ENCODE measurements at places on chromosomes 1 and 21.

GRCh38 chr1:240312872-240313271, 221.2 kb downstream of the FMN2 start:
- DNase-seq = no peak

- no peak for DNase-seq
Observed at GRCh38 chr1:55359611-55360010, 144.4 kb upstream of the USP24 start.

DNA sequence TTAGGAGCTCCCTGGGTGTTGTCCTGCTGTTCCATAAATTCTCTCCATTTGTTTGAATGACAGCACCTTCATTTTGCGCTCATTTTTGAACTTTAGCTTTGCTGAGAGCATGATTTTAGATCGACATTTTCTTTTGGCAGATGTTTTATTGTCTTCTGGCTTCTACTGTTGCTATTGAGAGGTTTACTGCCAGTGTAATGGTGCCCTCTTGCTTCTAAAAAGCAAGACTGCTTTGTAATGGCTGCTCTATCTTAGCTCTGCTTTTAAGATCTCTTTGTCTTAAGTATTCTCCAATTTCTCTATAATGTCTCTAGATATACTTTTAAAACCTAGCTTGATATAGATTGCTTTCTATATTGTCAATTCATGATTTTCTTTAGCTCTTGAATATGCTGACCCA, 27.8 kb downstream of the THEM4 start:
- DNase-seq = no peak

DNA sequence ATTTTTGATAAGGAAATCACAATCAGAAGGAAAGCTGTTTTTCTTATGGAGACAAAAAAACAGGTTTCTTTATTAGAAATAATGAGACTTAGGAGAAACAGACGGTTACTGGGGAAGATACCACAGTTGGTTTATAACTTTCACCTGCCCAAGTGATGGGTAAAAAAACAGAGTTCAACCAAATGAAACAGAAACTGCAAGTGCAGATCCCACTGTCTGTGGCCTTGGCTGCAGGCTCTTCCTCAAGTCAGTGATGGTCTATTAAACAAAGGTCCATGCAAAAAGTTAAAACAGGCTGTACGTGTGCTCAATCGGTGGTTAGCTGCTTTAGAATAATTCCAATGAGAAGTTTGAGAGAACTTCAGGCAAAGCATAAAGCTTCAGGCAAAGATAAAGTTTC, 112.1 kb upstream of the NEGR1 start:
- no peak for DNase-seq

DNA sequence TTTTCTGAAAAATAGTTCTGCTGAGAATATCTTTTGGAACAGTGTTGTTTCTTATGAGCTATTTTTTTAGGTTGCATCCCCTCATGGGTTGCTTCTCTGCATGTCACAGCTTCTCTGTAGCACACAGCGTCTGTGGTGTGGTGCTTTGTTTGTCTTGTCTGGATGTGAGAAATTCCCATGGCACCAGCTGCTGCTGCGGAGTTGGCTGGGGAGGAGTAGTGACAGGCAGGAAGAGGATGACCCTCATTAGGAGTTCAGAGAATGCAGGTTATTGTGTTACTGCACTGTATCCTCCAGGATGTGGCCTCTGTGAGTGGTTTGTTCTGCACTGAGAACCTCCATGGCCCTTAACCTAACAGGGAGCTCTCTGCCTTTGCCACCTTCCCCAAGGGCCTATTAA, 64.8 kb downstream of the TSEN15 start:
- DNase-seq = no peak

GRCh38 chr1:22024485-22025367, 23.3 kb downstream of the CELA3A start:
- DNase-seq = peak; percentile 15

- no peak for DNase-seq
Observed at GRCh38 chr1:169853341-169853740, 40.4 kb downstream of the SCYL3 start.

DNA sequence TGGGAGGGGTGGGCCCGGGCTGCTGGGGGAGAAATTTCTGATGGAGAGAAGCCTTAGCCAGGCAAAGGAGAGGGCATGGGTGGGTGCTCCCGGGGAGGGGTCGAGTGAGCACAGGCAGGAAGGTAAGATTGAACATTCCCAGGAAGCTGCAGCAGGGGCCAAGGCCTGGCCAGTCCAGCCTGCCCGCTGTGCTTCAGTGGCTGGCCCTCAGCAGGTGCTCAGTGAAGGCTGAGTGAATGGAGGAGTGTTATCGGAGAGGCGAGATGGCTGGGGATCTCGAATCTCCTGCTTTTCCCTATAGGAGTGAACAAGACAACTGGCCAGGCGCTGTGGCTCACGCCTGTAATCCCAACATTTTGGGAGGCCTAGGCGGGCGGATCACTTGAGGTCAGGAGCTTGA, 20.9 kb downstream of the SPSB1 start:
- no peak for DNase-seq

- no peak for DNase-seq
Observed at GRCh38 chr1:30684259-30684658, 39.1 kb downstream of the MATN1 start.

DNA sequence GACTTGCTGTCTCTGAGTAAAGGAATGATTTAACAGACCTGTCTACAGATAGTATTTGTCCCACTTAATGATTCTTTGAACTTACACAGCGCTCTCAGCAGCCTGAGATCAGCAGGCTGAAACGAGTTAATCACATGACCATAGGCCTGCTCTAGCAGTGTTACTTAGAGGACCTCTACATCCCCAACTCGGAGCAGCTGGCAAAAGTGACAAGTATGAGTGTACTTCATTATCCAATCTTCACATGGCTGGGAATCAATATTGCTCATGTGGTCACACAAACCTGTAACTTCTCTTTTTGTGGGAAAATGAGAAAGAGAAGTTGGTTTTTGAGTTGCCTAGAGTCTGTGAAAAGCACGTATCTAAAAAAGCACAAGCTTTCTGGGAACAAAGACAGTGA, 11.4 kb upstream of the ATP13A2 start:
- DNase-seq = no peak

- no peak for DNase-seq
Observed at GRCh38 chr1:39640861-39641260, 1.4 kb upstream of the HEYL start.

- no peak for DNase-seq
Observed at GRCh38 chr1:173062150-173062938, 11.6 kb upstream of the TNFSF18 start.

DNA sequence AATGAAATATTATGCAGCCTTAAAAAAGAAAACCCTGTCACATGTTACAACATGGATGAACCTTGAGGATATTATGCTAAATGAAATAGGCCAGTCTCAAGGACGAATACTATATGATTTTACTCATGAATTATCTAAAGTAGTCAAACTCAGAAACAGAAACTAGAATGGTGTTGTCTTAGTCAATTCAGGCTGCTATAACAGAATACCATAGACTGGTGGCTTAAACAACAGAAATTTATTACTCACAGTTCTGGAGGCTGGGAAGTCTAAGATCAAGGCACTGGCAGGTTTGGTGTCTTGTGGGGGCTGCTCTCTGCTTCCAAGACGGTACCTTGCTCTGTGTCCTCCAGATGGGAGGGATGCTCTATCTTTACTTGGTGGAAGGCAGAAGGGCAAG, 113.8 kb upstream of the DNAH14 start:
- DNase-seq = no peak

GRCh38 chr1:40872276-40872675, 10.1 kb upstream of the CITED4 start:
- DNase-seq = no peak

GRCh38 chr1:115671176-115671934, 29.6 kb downstream of the VANGL1 start:
- no peak for DNase-seq

DNA sequence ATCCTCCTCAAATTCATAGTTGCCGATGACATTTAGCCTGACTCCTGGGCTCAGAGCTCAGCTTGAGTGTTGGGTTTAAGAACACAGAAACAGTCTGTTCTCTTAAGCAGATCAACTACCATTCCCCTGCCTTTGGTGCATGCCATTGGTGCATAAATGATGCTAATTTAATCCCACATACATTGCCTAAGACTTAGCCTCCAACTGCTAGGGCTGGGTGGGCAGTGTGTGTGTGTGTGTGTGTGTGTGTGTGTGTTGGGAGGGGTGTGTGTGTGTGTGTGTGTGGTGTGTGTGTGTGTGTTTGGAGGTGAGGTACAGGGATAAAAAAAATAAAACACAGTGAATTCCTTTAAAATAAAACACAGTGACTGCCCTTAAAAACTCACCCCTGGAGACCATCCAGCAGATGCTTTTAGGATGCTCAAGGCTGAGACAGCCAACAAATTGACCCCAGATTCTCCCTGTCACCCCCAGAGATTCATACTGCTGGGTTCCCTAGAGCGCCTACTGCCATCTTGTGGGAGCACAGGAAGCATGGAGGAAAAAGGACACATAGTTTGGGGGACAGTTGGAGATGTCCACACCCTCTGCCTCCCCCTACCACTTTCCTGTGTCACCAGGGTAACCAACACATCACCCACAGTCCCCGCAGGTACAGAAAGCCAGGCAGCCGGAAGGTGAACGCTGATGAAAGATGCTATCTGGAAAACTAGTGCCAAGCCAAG, 30.6 kb downstream of the KLHDC7A start:
- DNase-seq = no peak

DNA sequence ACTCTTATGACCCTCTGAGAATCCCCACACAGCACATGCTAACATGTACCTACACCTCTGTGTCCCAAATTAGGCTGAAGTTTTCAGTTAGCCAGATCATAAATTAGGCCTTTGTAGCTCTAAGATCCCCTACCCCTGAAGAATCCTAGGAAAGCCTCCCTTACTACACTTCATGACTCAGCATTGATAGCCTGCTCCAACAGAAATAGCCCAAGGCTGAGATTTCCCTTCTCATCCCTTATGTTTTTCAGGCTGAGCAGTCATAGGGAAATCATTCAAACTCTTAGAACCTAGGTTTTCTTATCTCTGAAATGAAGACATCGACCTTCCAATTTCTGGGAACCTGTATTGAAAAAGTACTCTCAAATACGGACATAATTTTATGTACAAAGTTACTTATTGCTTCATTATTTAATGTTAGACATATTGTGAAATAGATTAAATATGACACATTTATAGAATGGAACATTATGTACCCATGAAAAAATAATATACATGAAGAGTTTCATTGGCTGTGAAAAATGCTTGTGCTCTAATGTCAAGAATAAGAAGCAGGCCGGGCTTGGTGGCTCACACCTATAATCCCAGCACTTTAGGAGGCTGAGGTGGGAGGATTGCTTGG, 122.4 kb upstream of the UBE2U start:
- DNase-seq = no peak

- DNase-seq = no peak
Observed at GRCh38 chr1:163747261-163747660, 425.5 kb downstream of the NUF2 start.

GRCh38 chr1:157153746-157154145, 15.6 kb upstream of the ETV3 start:
- DNase-seq = no peak

- no peak for DNase-seq
Observed at GRCh38 chr1:27316860-27317259, 5.1 kb upstream of the TMEM222 start.

DNA sequence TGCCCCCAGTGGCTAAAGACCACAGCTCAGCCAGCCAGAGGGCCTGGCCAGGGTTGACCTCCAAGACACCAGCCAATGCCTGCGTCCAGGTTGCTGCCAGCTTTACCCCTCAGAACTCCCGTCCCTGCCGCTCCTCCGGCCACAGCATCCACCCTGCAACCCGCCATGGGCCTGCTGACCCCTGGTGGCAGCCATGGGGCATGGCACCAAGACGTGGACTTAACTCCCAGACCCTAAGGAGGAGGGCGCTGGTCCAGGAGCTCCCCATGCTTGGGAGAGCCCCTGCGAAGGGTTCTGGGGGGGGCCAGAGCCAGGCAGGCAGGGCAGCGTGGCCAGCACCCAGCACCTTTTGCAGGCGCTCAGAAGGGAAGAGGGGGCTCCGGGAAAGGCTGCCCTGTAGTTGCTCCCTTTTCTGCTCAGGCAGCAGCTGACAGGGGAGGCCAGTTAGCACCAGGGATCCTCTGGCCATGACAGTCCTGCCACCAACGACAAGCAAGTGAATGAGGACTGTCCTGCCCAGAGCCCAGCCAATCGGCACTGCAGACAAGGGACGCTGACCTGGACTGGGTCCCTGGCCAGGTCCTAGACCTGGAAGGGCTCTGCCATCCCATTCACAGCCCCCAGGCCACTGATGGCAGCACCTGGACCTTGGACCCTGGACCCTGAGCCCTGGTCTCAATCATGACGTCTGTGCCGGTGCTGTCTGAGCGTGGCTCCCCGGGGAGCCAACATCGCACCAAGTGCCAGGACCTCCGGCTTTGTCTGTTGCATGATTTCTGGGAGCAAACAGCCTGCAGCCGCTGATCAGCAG, 246.2 kb downstream of the NPHP4 start:
- peak; percentile 19 for DNase-seq

GRCh38 chr1:177170756-177171535, at the start of gene BRINP2:
TSS of gene BRINP2 (plus strand) at chr1:177170958. CDS start at chr1:177229877, 58,919 bp downstream.
- DNase-seq = no peak

DNA sequence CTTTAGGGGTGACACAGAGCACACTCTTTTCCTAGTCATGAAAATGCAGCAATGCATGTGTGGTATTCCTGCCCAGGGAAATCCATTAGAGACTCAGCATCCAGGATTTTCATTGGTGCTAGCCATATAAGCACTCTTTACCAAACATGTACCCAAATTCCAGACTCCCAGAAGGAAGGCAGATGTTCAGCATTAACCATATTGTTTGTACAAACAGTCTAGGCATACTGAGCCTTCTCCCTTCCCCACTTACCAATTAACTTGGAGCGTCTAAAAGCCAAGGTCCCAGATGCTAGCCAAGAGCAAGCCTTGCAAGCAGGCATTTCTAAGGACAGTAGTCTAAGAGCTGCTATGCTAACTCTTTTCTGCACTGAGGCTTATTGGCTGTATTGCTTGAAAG, 27.9 kb downstream of the ZBED6 start:
- no peak for DNase-seq

DNA sequence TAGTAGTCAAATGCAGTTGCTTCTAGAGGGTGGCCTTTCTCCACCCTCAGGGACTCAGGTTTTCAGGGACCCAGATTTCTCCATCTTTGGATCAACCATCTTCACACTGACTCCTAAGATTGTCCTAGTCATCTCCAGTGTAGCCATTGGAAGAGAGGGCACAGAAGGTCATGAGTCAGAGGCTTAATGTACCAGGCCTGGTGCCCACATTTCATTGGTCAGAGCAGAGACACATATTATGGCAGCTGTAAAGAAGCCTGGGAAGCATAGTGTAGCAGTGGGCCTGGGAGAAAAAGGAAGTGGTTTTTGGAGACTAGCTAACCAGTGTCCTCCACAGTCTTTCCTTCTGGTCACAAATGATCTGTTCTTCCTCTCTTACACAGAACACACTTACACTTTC, 122.5 kb downstream of the GIPC2 start:
- no peak for DNase-seq
